ENCODE measurements at places on chromosomes 16 and 17.

- no peak for DNase-seq
These were observed 2.0 kb downstream of the KDM6B start for GRCh38 chr17:7835814-7836595.

GRCh38 chr17:60390925-60391470 lies 935 bp downstream of the USP32 start:
- DNase-seq, result no peak

DNA sequence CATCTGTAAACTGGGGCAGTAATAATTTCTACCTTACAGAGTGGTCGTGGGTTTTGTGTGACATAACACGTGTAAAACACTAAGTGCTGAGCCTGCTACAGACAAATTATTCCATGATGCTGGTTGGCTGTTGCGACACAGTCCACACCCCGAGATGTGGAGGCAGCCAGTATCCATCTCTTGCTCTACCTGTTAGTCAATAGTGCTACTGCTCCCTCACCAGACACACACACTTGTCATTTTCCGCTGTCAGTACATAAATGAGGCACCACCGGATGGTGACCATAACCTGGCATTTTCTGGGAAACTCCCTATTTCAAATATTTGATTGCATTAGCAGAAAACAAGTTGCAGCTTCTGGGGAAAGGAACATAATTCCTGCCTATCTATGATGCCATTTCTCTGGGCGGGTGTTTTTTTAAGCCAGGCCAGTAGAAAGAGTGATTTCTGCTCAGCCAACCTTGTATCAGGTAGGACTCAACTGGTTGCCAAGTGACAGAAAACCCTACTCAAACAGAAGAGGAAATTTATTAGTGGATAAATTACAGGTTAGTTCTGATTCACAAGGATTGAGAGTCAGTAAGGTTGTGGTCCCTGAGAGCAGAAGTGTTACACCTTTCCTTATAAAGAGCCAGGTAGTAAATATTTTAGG lies 24.1 kb downstream of the DNAJA2 start:
- no peak for DNase-seq

- no peak for DNase-seq
These were observed 208.3 kb downstream of the KCNJ2 start for GRCh38 chr17:70377654-70378053.

DNA sequence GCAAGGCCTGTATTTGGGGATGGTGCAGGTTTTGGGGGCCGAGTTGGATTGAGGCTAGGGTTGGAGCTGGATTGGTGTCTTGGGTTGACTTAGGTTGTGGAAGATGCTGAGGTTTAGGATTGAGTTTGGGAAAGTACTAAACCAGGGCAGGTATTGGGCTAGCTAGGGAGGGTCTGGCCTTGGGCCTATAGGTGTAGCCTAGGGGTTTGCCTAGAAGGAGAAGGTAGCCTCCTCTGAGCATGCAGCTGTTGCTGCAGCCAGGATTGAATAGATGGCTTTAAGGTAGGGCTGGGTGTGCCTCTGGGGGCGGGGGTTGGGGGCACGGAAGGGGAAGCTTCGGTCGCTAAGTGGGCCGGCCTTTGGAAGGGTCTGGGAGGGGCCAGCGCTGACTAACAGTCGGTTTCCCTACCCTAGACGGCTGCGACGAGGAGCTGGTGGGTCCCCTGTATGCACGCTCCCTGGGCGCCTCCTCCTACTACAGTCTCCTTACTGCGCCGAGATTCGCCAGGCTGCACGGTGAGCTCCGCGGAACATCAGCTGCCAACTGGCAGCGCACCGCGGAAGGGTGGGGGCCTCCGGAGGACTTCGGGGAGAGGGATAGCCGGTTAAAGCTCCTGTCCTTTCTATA lies 1.2 kb downstream of the CNTNAP1 start:
- DNase-seq, result no peak

Data from stimulated activated CD4-positive, alpha-beta T cell treated with anti-CD3 and anti-CD28 coated beads, Interleukin-15, amount 100 ng/mL, for 1 hour (primary cell).